ENCODE measurements at places on chromosomes 3 and 15. TPM values are rescaled to one million over a fixed set of nuclear protein-coding genes. Genes with fewer than 3 reads are reported as not detected.

DNA sequence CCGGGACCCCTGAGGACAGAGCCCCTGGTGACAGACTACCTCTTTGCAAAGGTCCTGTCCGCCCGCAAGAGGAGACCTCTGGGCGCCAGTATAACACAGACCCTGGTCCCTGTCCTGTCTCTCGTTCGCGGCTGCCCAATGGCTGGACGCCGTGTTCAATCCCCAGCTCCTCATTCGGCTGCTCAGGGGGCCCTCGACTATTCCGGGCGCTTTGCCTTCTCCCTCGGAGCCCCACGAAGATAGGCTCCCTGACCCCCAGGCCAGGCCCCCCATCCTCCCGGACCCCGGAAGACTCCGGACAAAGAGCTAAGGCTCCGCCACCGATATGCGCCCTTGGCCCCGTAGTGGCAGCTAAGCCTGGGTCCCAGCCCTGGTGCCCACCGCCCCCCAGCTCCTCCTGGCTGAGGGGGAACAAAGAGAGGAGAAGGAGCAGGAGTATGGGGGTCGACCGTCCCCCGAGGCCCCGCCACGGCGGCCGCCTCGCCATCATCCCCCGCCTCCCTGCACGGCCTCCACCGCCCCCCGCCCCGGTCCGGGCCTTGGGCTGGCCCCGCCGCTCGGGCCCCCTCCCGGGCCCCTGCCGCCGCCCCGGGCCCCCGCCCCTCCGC is 437 bp downstream of the CELSR3 start:
- no peak for DNase-seq

DNA sequence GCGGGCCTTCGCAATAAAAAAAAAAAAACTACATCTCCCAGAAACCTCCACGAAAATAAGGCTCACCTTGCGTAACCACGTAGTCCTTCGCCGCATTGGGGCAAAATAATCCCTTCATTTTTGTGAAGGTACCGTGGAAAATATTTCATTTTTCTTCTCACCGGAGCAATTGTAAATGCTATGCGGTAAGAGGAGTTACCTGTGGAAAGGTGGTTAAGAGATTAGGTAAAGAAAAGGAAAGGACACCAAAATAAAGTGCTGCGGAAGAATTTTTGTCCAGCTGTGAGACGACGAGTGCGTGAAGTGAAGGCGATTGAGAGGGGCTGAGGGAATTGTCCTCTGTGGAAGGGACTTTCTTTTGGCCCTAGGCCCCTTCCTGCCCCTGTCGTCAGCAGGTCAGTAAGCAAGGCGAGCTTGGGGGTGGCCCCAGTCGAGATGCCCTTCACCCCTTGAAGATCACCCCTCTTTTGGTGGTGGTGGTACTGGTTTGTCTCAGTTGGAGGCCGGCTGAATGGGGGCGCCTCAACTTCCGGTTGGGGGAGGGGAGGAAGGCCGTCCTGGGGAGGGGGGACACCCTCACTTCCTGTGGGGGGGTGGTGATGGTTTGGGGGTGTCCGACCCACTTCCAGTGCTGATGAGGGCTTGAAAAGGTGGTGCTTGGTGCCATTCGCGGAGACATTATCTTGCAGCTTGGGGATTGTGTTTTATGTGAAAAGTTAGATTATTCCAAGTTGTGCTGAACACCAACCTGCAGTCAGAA is at the start of gene HMG20A:
Gene HMG20A, plus strand, starts transcription at position 279 of the 760 bp plus-strand sequence. CDS start 37,520 bp downstream, outside the sequence.
- peak; percentile 80 for DNase-seq

Gene CCK
- total RNA-seq = not detected

- DNase-seq = no peak
Measured at GRCh38 chr3:149091983-149092382, 5.7 kb upstream of the HLTF start.

DNA sequence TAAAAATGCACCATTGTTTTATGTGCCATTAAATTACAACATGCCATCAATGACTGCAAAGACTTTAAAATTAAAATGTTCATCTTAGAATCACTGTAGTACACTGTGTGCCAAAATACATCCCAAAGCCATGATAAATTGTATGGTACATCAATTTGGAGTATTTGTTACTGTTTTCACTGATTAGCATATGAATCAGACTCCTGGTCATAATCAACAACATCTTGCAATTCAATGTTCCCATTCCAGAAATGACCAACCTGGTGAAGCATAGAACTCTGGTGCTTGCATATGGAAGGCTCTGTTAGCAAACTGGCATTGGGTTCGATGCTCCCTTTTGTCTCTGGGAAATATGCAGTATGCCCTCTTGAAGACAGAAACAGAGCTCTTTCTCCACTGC is 22.5 kb downstream of the LYSMD2 start:
- DNase-seq = no peak
